ENCODE measurements at places on chromosomes 13 and 19. TPM values are rescaled to one million over a fixed set of nuclear protein-coding genes. Genes with fewer than 3 reads are reported as not detected.

CLC gene
- total RNA-seq = not detected

C19orf85 gene
- not detected for total RNA-seq

PCSK4 gene
- total RNA-seq = 0.98 TPM

ZBTB32 gene
- not detected for total RNA-seq

RFC3 gene
- total RNA-seq = 34.0 TPM

ANGPTL8 gene
- total RNA-seq = not detected

FXYD5 gene
- 143 TPM for total RNA-seq

POU2F2 gene
- 1.2 TPM for total RNA-seq

KLK2 gene
- 1.5 TPM for total RNA-seq

PLPP2 gene
- 102 TPM for total RNA-seq

CBARP gene
- 2.1 TPM for total RNA-seq

LRRC25 gene
- total RNA-seq = 0.15 TPM
